ENCODE measurements at places on chromosomes 3 and 15. TPM values are rescaled to one million over a fixed set of nuclear protein-coding genes. Genes with fewer than 3 reads are reported as not detected.

Gene CORO2B
- 0.22 TPM for total RNA-seq

Gene CYP11A1
- total RNA-seq, result 1.3 TPM

Gene FSD2
- total RNA-seq, result not detected

Gene MORC1
- not detected for total RNA-seq

DNA sequence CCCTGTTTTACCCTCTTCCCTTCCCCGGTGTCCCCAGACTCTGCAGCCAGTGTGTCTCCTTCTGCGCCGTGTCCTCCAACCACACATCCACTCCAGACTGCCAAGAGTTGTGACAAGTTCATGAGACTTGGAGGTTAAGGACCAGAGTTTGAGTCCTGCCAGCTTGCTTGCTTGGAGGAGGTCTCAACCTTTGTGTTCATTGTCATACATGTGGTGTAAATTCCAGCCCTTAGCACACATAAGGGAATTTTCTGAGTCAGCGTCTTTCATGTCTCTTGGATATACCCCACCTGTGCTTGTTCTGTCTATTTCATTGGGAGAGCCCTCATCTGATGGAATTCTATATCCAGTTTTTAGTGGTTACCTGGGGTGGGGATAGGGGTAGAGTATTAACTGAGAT lies 13.3 kb downstream of the CORO2B start:
- no peak for DNase-seq

DNA sequence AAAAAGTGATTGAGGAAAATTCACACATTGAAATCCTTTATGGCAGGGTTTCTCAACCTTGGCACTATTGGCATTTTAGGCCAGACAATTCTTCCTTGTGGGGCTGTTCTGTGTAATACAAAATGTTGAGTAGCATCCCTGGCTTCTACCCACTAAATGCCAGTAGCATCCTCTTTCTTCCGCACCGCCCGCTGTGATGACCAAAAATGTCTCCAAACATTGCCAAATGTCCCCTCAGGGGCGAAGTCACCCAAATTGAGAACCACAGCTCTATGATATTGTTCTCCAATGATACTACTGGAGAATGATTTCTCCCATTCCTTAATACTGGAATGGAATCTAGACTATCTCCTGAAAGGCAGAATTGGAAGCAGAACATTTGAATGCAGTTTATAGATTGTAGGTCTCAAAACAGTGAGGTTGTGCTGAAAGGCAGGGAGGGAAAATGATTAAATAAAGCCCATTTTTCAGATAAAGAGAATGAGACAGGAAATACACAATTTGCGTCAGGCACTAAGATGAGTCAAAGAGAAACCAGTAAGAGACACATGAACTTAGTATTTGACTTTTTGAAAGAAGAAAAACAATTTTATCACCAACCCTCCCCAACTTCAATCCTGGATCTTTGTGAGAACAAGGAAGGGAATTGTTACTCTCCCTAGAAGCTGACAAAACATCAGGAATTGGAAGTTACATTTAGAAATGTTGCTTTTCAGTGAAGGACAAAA lies 101.6 kb upstream of the TNIK start:
- no peak for DNase-seq

DNA sequence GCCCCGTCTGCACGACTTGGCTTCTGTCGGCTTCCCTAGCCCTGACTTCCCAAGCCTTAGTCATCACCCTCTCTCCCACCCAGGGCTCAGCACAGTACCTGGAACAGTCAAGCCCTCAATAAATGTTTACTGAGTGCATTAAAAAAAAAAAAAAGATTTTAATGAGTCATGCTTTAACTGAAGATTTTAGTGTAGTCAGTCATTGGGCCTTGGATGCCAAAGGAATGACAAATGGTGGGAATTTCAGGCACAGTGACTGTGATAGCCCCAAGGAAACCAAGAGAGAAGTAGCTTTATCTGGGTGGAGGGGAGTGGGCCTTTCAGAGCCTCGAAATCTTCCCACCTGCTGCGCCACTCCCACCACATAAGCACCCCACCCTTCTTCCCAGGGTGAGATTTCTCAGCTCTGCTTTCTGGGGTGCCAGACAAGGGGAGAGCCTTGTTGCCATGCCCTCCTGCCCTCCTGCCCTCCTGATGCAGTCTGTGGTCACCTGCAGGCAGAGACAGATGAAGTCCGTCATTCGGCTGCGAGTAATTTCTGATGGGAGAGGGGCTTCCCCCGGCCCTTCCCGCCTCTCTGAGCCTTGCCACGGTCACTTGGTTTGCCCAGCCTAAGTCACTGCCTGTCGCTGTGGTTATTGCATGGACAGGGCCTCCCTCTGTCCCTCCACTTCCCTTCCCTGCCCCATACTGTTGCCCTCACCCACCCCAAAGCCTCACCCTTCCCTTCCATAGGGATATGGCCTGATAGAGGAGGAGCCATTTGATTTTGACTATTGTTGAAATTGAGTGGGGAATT lies 41.8 kb downstream of the SMAD3 start:
- no peak for DNase-seq

DNA sequence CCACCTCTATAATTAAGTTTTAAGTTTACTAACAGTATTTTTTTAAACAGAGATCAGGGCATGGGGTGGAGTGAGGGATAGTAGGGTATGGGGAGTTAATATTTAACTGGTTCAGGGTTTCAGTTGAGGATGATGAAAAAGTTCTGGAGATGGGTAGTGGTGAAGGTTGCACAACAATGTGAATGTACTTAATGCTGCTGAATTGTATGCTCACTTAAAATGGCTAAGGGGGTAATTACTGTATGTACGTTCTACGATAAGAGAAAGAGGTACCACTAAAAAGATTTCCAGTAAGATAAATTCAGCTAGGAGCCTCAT lies 101.4 kb downstream of the TNIK start:
- DNase-seq, result no peak

GRCh38 chr3:98326945-98327344 lies 26.7 kb upstream of the OR5K4 start:
- no peak for DNase-seq

Measured in esophagus squamous epithelium (tissue), 5 donors.